ENCODE measurements at places on chromosomes 2 and 18.

GRCh38 chr2:121809607-121810006, 54.2 kb downstream of the TSN start:
- DNase-seq: no peak

DNA sequence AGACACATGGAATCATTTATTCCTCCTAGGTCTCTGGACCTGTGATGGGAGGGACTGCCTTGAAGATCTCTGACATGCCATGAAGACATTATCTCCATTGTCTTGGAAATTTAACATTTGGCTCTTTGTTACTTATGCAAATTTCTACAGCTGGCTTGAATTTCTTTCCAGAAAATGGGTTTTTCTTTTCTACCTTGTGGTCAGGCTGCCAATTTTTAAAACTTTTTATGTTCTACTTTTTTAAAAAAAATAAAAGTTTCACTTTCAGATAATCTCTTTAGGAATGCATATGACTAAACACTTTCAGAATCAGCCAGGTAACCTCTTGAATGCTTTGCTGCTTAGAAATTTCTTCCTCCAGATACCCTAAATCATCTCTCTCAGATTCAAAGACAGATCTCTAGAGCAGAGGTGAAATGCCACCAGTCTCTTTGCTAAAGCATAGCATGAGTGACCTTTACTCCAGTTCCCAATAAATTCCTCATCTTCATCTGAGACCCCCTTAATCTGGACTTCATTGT, 209.6 kb downstream of the RPRM start:
- no peak for DNase-seq

DNA sequence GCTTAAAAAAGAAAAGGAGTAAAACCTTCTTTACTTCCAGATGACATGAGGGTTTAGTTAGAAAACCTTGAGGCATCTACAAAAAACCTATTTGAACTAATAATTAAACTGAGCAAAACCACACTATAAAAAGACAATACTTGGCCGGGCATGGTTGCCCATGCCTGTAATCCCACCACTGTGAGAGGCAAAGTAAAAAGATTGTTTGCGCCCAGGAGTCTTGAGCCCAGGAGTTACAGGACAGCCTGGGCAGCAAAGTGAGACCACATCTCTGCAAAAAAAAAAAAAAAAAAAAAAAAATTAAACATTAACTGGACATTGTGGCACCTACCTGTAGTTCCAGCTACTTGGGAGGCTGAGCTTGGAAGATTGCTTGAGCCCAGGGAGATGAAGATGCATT, 502.8 kb upstream of the LRRTM4 start:
- no peak for DNase-seq

DNA sequence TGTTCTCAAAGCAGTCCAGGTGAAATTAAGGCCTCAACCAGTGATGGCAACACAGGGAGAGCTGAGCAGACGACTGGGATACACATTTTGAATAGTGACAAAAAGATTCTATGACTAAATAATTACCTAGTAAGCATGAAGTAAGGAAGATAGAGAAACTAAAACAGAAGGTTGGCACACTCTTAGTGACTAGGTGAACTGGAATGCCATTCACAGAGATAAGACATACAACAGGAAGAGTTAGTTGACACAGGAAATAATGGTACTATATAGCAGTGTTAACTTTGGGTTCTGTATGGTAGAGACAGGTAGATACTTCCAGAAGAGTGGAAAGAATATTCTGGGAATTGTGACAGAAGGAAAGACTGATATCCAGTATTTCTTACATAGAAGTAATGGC, 181.8 kb upstream of the NT5C1B start:
- no peak for DNase-seq

DNA sequence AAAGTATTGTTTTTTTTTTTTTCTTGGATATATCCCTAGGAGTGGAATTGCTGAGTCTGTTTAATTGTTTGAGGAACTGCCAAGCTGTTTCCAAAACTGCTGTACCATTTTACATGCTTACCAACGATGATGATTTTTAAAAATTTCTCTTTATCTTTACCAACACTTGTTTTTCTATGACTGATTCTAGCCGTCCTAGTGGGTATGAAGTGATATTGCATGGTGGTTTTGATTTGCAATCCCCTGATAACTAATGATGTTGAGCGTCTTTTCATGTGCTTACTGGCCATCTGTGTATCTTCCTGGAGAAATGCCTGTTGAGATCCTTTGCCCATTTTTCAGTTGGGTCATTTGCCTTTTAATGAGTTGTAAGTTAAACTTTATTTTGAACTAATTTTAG, 8.8 kb upstream of the AOX1 start:
- DNase-seq: no peak

DNA sequence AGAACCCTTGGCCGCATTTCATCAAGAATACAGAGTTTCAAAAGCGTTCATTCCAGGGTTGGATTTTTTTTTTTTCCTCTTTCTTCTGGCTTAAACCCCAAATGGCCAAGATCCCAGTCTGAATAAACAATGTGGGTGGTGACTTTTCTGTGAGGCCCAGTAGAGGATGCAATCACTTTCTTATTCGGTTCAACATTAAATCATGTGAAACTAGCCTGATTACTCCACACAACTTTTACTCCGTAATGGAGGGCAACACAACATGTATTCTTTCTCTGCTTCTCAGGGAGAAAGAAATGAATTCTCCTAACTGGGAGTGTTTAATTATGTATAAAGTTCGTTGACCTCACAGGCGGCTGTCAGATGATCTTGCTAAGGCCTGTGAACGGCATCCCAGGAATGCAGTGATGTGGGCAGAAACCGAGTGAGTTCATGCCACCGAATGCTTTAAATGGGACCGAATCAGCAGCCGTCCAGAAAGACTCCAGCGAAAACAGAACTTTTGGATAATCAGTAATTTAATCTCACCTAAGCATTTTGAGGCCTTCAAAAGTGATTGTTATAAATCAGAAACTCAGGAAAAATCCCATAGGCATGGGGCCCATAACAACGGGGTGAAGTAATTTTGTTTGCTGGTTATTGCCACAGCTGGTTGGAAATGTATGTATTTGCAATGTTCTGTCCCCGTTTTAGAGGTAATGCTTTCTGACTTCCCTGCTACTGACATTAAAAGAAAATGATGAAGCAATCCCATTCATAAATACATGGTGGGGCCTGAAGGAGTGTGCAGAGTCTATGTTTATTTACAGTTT, 81.5 kb downstream of the BCL2 start:
- DNase-seq: peak; percentile 88

GRCh38 chr18:54284981-54285785, 15.9 kb downstream of the POLI start:
- DNase-seq: peak; percentile 63

DNA sequence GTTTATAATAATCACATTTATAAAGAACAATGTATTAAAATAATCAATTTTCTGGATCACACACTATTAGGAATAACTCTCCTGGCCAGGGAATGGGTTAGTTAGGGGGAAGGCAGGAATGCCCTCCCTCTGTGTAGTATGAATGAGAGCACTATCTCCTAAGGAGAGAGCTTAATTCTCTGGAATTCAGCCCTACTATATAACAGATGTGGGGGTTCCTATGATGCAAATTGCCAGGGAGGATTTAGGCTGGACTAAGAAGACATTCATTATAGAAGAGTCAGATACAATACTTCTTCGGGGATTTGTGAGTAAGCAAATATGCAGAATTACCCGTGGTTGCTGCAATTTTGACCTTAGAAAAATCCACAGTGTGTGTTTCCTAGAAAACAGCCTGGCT, 250.1 kb upstream of the VRK2 start:
- no peak for DNase-seq

- no peak for DNase-seq
Measured at GRCh38 chr2:9250498-9251153, 44.0 kb downstream of the ASAP2 start.

DNA sequence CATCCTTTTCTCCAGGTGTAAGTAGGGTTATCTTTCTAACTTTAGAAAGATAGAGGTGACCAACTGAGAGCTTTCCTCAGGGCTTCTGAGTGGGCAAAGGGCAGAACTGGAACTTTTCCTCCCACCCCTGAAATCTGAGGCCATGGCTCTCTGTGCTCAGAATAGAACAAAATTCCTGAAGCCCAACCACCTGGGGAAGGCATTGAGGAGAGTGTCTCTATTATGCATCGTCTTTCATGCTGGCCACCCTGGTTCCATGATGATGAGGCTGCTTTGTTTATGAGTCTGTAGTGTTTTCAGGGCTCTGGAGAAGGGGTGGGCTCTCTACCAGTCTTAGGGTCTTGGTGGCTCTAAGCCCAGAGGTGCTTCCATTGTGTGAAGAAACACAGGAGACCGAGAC, 30.7 kb upstream of the IL1R1 start:
- peak; percentile 63 for DNase-seq

GRCh38 chr2:71833855-71834560, 313.7 kb downstream of the CYP26B1 start:
- peak; percentile 64 for DNase-seq

DNA sequence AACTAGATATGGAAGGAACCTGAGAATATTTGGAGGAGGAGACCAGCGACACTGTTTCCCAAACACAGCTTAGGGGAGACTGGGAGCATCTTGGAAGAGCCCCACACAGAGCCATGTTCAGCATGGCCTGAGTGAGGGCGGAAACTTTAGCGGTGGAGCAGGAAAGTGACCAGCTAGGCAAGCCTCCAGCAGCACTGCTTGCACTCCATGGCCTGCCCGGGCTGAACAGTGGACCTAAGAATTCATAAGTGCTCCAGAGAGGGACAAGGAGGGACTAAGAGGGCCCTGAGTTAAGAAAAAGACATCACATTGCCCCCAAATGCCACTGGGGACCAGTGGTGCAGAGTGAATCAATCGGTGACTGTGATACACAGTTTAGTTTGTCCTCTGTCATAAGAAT, 566.4 kb downstream of the TNS1 start:
- no peak for DNase-seq

DNA sequence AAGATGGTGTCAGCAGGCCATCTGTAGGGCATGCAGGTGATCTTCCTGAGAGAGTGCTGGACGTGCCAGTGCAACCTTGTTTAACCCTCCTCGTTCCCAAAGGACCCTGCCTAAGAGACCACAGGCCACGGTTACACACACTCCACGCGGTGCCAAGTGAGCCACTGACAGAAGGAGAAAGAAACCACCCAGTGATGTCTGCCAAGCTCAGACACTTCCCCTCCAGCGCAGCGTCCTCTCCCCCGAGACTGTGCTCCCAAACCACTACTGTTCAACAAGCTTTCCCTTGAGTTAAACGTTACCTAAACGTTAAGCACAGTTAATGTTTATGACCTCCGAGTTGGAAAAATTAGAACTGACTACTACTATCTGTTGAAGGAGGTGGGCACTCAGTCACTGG, 119.1 kb upstream of the NCK2 start:
- no peak for DNase-seq

DNA sequence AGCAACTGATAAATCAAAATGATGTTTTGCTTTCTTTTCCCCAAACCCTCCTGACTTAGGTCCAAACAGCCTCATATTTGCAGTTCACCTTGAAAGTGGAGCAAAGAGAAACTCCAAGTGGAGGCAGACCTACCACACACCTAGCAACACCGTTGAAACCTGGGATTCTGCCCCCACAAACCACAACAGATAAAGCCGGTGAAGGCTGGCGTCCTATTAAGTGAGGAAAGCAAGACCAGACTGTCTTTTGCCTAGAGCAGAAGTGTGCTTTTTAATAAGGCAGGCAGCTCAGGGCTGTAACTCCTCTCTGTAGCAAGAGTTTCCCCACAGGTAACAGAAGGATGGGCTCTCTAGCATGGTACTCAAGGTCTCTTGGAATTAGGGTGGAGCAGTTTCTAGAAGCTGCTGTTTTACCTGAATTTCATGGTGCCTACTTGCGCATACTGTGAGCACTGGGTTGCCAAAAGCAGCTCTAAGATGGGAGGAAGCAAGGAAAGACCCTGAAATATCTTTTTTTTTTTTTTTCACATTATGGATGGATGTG, 336.9 kb downstream of the BCL11A start:
- no peak for DNase-seq

DNA sequence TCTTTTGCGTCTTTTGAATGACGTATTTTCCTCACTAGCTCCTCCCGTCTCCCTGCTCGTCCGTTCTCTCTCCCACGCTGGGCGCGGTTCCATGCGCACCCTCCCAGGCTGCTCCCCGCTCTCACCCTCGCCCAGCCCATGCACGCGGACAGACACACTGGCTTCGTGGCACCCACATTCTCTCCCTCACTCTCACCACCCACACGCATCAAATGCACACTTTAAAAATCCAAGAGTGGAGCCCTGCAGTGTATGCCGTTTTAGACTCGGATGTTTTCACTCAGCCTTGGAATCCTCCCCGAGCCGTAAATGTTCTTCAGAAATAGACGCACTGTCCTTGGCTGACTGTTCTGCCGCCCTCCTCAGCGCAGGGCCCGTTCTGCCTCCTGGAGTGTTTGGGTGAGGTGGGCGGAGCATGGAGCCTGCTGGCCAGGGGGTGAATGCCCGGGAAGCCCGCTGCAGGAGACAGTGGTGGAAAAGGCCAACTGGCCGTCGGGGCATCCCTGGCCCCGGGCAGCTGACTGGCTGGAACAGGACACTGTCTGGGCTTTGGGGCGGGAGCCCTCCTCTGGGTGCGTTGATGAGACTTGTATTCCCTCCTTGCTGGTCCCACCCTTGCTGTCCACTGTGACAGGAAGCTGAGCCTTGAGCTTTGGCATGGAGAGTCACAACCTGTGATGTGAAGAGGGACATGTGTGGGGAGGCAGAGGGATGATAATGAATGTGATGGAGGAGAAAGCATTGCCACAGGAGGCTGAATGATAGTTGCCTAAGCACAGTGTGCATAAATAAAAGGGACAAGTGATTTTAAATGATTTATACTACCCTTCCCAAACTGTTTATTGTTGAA, 35.4 kb upstream of the LYPD6B start:
- no peak for DNase-seq

- DNase-seq: no peak
Measured at GRCh38 chr2:8538531-8538930, 143.3 kb upstream of the ID2 start.

DNA sequence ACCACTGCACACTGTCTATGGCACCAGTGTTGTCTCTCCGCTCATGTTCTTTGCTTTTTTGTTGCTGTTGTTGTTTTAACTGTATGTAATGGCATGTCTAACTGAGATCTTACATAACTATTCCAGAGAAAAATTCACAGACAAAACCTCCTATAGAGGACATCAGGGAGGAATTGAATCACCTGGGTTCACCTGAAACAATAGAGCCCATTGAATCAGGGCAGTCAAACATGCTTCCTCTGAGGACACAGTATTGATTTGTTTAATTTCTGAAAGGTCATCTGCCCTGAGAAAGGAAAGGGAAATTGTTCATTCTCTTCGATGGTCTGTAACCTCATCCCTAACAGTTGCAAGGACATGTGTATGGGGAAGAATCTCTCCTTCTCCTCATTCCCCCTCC, 237.5 kb downstream of the SRBD1 start:
- no peak for DNase-seq

DNA sequence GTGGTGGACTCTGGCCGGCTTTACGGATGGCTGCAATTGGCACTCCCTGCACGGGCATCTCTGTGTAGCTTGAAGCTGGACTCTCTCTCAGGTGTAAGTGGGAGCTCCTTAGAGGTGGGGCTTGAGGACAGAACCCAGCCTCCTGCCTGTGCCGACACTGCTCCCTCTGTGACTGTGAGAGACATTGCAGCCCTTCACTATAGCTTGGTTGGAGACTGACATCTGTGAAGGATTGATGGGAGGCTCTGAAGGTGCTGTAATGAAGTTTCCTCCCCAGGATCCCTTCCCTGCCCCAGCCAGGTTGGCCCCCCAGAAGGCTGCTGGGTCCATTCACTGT, 166.7 kb downstream of the SH3RF3 start:
- DNase-seq: no peak
